ENCODE measurements at places on chromosomes 1 and 21.

DNA sequence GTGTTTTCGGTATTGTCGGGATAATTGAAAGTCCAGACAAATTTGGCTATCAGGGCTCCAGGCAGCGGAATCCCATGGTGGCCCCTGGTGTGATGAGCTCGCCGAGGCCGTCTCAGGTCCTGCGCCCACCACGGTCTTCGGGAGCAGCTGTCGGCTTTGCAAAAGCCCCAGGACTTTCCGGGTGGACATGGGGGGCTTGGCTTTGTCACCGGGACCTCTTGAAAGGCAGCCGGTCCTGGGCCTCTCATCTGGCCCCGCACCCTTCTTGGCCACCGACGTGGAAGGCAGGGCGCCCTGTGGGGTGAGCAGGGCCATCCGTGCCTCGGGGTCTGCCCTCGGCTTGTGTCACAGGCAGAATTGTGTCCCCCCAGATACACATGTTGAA, 87.1 kb upstream of the ACTRT2 start:
- DNase-seq = no peak

DNA sequence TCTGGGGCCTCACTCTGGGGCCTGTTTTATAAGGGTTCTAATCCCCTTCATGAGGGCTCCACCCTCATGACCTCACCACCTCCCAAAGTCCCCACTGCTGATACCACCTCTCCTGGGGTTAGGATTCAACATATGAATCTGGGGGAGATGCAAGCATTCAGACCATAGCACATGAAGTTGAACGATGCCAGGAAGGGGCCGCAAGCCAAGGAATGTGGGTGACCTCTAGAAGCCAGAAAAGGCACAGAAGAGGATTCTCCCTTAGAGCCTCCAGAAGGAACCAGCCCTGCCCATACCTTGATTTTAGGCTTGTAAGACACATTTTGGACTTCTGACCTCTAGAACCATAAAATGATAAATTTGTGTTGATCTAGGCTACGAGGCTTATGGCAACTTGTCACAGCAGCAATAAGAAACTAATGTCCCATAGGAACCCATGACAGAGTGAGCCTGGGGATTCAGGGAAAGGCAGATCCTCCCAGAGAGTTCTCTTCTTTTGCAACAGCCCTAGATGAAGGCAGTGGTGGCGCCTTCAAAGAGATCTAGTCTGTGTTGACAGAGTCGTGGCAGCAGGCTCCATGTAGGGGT, 27.9 kb downstream of the TRIM67 start:
- DNase-seq = no peak

DNA sequence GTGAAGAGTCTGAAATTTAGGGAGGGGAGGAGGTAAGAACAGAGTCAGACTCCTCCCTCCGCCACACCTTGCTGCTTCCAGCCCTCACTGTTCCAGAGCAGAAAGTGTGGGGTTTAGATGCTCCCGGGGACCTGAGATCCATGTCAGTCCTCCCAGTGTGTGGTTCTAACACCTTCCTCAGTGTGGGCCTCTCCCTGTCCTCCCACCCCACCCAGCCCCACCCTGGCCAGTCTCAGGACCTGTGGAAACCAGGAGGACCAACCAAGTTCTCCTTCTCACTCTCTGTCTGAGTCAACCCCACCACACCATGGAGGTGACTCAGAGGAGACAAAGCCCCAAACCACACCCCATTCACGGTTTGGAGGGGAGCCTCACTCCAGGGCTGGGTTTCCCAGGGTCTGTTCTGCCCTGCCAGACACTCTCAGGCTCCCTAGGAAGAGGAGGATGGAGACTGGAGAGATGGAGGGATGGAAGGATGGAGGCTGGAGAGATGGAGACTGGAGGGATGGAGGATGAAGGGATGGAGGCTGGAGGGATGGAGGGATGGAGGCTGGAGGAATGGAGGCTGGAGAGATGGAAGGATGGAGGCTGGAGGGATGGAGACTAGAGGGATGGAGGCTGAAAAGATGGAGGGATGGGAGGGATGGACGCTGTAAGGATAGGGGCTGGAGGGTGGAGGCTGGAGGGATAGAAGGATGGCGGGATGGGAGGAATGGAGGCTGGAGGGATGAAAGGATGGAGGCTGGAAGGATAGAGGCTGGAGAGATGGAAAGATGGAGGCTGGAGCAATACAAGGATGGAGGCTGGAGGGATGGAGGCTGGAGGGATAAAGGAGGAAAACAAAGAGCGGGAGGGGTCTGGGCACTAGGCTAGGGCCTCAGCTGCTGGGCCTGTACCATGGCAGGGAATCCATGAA, 100.9 kb upstream of the RUNX3 start:
- no peak for DNase-seq

DNA sequence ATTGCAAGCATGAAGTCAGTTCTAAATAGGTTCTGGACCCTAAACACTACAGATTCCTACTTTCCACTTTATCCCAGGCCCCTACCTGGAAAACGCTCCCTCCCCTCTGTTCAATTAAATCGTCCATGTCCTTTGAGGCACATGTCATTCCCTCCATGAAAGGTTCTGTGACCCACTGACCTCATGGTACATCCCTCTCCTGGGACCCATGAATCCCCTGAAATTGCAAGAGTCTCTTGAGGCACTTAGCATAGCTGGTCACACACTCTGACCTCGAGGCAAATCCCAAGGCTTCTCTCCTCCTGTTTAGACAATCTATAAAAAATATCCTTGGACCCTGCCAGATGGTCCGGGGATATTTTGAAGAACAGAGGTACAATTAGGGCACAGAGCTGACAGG, 34.3 kb upstream of the KRTAP19-8 start:
- no peak for DNase-seq

GRCh38 chr1:95953015-95953414, 719.0 kb downstream of the RWDD3 start:
- DNase-seq = peak; percentile 25

DNA sequence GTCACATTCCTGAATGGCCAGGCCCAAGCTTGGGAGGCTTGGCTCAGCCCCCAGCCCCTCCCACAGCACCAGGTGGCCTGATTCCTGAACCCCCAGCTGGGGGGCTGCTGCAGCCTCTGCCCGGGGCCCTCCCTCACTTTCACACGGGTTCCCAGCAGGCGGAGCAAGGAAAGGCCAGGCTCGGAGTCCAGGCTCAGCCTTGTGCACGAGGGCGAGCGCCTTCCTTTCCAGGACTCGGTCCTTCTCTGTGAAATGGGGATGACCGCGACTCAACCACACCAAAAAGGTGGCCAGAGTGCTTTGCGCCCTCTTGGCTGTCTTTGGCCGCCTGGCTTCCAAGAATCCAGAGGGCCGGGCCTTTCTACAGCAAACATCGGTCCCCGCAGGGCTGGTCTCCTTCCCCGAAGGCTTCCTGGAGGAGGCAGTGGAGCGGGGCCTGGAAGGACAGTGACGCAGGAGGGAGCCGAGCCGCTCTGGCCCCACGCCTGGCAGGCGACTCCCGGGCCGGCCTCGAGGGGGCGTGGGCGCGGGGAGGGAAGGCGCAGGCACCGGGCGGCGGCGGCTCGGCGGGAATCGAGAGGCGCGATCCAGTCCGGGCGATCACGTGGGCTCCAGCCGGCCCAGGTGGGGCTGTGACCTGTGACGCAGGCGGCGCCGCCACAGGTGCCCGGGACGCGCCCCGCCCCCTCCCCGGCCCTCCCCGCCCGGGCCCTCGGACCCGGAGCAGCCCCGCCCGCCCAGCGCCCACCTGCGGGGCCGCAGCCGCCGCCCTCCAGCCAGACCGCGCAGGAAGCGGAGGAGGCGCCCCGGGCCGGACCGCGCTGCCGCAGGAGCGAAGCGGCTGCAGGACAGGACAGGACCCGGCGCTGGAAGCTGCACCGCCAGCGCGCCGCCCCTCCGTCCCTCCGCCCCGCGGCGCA, at the start of gene ARHGEF16:
Gene ARHGEF16, plus strand, starts transcription at position 775 of the 920 bp plus-strand sequence. CDS start 8,420 bp downstream, outside the sequence.
- DNase-seq = no peak

GRCh38 chr1:224377676-224378006, 21.0 kb downstream of the CNIH4 start:
- DNase-seq = no peak

GRCh38 chr1:70360321-70360720, 5.8 kb upstream of the ANKRD13C start:
- no peak for DNase-seq

- peak; percentile 83 for DNase-seq
Measured at GRCh38 chr1:45687754-45688740, at the start of gene TMEM69. TMEM69 (plus strand) TSS chr1:45688181; CDS start chr1:45691069, 2,888 bp downstream.

GRCh38 chr1:26724118-26724517, 28.3 kb downstream of the ARID1A start:
- peak; percentile 25 for DNase-seq

DNA sequence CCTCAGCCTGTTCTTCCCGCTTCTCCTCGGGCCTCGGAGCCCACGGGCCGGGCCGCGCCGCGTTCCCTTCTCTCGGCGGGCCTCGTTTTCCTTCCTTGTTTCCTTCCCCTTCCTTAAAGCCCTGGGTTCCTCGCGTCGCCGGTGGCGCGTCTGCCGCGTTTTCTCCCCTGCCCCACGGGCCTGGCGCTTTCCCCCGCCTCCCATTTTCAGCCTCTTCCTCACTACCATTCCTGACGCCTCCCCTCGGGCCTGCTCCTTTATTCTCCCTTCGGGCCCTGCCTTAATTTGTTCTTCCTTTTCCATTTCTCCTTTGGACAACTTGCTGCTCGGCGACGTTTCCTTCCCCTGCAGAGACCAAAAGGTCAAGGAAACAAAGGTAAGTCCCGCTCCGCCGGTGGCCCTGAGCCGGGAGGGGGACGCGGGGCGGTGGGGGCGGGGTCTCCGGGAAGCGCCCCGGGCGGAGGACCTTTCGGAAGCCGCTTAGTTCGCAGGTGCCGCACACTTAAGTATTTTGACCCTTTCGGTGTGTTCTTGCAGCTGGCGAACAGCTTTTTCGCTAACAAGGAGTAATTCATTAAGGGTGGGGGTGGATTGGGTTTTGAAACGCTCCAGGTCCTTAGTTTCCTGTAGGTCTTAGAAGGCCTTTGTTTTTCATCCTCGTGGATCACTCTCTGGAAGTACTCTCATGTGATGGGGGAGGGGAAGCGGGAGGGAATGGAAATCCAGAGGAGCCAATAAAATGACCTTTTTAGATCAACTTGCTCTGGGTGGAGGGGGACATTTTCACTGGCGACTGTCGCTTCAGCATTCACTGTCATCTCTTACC, 780 bp downstream of the YTHDF2 start:
- no peak for DNase-seq

DNA sequence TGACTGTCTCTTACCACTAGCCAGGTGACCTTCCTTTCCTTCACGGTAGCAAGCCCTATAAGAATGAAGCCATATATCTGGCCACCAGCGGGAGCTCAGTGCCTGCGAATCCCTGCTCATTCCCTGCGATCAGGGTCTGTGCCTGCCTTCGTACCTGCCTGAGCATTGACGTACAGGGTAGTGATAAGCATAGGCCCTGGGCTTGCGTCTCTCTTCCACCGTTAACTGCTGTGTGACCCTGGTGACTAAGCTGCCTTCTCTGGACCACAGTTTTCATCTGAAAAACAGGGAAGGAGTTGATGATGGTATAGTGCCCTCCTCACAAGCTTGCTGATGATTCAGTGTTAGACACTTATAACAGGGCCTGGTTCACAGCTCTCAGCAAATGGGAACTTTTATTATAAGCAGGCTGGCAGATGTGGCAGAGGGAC, 4.1 kb downstream of the ZC3H12A start:
- DNase-seq = no peak

DNA sequence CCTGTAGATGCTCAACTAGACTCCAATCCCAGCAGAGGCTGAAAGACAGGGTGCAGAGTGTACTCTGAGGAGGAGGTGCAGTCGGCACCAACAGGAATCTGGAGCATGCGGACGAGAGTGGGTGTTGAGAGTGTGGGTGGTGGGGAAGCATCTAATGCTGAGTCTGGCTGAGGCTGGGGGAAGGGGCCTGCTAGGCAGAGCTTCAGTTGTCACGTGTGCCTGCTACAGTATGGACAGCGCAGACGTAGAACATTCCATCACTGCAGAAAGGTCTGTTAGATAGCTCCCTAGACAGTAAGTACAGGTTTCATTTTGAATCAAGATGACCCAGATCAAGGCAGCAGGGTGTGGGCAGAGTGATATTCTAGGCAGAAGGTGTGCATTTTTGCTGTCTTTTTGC, 23.1 kb downstream of the SNAP47 start:
- no peak for DNase-seq

- DNase-seq = peak; percentile 62
Measured at GRCh38 chr1:66503841-66504470, 30.0 kb upstream of the SGIP1 start.

- no peak for DNase-seq
Measured at GRCh38 chr1:203619091-203619780, 7.4 kb upstream of the ATP2B4 start.

GRCh38 chr1:245598524-245599305, 443.9 kb downstream of the KIF26B start:
- no peak for DNase-seq

DNA sequence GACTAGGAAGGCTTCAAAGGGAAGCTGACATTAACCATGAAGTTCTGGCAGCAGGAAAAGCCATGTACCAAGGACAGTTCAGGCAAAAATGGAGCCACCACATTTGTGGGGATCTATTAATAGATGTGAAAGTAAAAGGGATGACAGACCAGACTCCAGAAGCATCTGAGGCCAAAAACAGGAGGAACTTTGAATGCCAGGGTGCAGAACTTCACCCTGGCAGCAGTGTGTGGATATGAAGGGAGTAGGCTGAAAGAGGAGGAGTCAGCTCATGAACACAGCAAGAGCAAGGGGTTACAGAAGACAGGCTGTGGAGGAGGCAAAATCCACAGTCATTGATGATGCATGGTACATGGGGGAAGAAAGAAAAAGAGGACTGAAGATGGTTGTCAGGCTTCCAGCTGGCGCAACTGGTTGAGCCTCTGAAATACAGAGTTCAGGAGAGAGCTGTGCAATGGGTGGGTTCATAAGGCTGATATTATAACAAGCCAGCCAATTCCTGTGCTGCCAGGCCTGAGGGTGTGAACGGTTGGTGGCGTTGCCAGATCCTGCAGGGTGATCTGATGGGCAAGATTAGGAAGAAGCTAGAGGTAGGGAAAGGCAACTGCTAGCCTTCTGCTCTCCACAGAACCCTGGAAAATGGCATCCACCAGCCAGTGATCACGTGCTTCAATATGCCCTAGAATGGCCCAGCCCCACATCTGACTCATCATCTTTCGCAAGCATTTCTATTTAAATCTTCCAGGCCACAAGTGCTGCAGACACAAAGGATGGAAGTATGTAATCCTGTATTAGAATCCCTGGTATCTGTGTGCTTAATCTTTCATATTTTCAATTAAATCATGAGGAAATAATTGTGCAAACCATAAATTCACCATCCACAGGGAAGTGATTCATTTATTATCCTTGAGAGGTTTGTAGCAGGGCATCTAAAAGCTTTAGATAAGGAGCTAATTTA, 81.9 kb downstream of the SLC25A24 start:
- DNase-seq = no peak

GRCh38 chr1:202860744-202861419, 28.1 kb downstream of the RABIF start:
- DNase-seq = no peak

GRCh38 chr1:31977385-31978131, 36.1 kb upstream of the KHDRBS1 start:
- no peak for DNase-seq

- DNase-seq = no peak
Measured at GRCh38 chr1:94871031-94871430, 50.9 kb downstream of the SLC44A3 start.
